Midbrain (tissue), 1 donor: ENCODE measurements at places on chromosomes 16 and 17.

GRCh38 chr16:11354407-11354732, 9.1 kb downstream of the RMI2 start:
- DNase-seq = no peak

DNA sequence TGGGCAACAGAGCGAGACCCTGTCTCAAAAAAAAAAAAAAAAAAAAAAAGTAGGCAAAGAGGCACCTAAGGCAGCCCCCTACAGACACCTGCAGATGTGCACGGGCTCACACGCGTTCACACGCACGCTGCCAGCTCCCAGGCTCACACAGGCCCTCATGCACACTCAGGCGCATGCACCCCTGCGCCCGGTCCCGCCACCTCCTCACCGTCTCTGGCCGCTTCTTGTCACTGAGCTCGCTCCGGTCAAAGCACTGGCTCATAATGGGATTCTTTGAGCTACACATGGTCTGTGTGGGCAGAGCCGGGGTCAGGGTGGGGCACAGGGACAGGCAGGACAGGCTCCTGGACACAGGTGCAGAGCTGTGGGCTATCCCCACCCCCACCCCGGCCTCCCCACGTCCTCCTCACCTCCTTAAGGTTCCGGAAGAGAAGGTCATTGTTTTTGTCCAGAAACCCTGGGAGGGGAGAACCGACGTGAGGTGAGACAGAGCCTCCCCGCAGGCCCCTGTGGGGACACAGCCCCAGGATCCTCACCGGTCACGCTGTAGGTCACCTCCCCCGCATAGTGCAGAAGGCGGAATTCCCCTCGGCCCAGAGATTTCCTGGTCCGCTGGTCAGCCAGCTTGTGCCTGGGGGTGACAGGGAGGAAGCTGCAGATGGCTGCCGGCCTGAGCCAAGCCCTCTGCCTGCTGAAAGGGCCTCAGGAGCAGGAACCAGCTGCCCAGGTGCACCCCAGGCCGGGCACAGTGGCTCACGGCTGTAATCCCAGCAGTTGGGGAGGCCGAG, 17.9 kb downstream of the MYO1C start:
- DNase-seq = no peak

- no peak for DNase-seq
Measured at GRCh38 chr17:38728290-38728831, 1.8 kb upstream of the CISD3 start.

GRCh38 chr16:630815-631405, at the start of gene WFIKKN1:
WFIKKN1 (plus strand) TSS chr16:630985; CDS start chr16:631254, 269 bp downstream.
- no peak for DNase-seq

GRCh38 chr16:68065716-68066305, 19.4 kb upstream of the NFATC3 start:
- no peak for DNase-seq

GRCh38 chr17:65035191-65035590, 21.3 kb downstream of the GNA13 start:
- no peak for DNase-seq

DNA sequence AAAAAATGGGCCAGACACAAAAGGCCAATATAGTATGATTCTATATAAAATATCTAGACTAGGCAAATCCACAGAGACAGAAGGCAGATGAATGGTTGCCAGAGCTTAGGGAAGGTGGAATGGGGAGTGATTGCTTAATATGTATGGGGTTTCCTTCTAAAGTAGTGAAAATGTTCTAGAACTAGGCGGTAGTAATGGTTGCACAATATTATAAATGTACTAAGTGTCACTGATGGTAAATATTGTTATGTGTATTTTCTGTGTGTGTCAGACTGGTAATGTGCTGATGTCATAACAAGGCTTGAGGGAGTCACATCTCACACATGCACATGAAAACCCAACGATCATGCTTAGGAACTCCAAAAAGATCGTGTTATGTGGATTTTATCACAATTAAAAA, 106.9 kb upstream of the SIAH1 start:
- no peak for DNase-seq

GRCh38 chr16:2846511-2847310, 11.3 kb downstream of the PRSS22 start:
- DNase-seq = no peak

DNA sequence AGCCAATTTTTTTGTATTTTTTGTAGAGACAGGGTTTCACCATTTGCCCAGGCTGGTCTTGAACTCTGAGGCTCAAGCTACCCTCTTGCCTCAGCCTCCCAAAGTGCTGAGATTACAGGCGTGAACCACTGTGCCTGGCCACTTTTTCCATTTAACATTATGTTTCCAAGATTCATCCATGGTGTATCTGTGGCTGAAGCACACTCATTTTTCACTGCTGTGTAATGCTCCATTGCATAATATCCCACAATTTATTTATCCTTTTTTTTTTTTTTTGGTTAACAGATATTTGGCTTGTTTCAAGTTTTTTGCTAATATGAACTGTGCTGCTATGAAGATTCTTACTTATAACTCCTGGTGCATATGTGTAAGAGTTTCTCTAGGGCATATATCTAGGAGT, 1.9 kb upstream of the NUP93 start:
- no peak for DNase-seq

- no peak for DNase-seq
Measured at GRCh38 chr16:11004351-11004750, 60.0 kb downstream of the CLEC16A start.

GRCh38 chr16:11310997-11311561, 29.9 kb upstream of the PRM1 start:
- DNase-seq = no peak

DNA sequence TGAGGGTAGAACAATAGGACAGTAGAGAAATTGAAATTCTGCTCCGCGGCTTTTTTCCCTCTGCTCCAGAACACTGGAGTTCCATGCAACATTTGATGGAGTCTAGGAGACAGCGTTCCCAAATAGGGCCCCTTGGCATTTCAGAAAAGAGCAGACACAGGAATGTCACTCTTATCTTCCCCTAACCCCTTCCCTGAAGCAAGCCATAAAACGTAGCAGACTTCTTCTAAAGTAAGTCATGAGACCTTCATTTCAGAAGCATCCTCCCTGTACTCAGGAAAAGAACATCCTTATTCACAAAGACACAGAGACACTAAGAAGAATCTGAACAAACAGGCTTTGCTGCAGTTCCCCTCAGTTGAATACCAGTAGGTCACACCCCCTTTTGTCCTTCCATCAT, 296.1 kb upstream of the SOX9 start:
- no peak for DNase-seq

DNA sequence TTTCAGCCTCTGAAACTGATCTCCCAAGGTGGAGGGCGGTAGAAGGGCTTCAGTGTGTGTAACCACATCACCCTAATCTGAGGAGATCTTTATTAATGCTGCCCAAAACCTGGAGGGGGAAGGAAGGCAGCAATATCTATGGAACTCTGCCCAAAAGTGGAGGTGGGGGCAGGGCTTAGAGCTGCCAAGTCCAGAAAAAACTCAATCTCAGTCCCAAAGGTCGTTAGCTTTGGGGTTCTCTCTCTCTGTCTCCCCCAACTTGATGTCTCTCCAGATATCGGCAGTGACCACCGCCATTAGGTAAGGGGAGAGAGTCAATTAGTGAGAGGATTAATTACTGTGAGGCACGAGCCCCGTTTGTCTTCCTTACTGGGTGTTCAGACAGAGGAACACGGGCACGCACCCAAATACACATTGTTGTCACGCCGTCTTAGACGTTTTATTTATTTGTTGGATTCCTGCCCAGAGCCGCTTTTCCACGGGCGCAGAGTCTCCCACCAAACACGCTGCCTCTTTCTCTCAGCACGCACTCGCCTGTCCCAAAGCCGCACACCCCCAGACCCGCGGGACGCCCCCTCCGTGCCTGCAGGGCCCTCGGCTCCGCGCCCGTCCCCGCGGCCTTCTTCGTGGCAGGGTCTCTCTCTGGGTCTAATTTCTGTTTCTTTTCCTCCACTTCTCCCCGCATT, 5.4 kb upstream of the LHX1 start:
- DNase-seq = no peak

GRCh38 chr17:49218941-49219913, 8.7 kb downstream of the ABI3 start:
- no peak for DNase-seq

- DNase-seq = no peak
Measured at GRCh38 chr17:50864747-50865059, 1.5 kb downstream of the TOB1 start.

- DNase-seq = peak; percentile 51
Measured at GRCh38 chr17:3475812-3476610, at the start of gene ASPA. ASPA (plus strand) TSS chr17:3475997; CDS start chr17:3476160, 163 bp downstream.

- DNase-seq = peak; percentile 3
Measured at GRCh38 chr17:67139784-67140665, 95.7 kb downstream of the CACNG1 start.
